CD4-positive, alpha-beta T cell treated with Interferon alpha-2 for 1 hour (primary cell): ENCODE measurements at places on chromosomes 6 and 20.

DNA sequence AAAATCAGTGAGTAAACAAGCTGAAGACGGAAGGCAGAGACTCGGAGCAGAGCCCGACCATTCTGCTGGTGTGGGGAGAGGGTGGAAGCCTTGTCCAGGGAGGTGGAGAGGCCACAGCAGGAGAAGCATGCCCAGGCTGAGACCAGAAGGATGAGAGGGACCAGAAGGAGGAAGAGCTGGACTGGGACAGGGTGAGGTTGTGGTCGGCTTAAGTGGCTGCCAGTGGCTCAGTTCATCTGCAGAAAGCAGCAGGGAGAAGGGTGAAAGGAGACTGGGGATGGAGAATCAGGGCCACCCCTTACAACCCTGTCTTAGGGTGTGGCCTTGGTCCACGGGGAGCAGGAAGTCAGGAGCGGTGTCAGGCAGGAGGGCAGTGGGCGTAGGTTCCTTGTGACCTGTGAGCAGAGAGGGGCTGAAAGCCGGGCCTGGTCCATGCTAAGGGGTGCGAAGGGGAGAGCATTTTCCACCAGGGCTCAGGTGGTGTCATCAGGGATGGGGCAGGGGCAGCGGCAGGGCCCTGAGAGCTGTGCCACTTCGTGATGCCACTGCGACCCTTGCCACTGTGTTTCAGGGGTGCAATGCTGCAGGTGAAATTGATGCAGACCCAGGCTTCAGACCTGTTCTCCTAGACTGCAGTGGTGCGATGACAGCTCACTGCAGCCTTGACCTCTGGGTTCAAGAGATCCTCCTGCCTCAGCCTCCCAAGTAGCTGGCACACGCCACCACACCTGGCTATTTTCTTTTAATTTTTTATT is 81.1 kb downstream of the TTLL2 start:
- DNase-seq: no peak

- peak; percentile 20 for DNase-seq
These were observed 1.3 kb downstream of the RNF146 start for GRCh38 chr6:127267646-127268625.

GRCh38 chr20:11255860-11256259 is 582.1 kb upstream of the JAG1 start:
- no peak for DNase-seq

DNA sequence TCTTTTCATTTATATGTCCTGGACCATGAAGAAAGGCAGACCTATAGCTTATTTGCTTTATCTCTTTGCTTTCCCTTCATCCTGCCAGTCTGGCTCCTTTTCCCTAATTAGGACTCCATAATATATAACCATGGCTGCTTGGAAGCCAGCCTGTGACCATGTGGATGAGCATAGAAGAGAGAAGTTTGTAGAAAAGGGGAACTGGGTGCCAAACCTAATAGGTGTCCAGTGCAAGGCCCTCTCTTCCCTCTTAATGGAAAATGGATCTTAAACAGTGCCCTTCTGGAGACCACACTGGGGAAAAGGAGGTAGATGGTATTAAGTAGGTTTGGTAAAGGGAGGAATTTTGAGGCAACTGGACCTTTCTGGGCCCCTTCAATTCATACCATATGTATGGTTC is 16.7 kb upstream of the OSTM1 start:
- no peak for DNase-seq

DNA sequence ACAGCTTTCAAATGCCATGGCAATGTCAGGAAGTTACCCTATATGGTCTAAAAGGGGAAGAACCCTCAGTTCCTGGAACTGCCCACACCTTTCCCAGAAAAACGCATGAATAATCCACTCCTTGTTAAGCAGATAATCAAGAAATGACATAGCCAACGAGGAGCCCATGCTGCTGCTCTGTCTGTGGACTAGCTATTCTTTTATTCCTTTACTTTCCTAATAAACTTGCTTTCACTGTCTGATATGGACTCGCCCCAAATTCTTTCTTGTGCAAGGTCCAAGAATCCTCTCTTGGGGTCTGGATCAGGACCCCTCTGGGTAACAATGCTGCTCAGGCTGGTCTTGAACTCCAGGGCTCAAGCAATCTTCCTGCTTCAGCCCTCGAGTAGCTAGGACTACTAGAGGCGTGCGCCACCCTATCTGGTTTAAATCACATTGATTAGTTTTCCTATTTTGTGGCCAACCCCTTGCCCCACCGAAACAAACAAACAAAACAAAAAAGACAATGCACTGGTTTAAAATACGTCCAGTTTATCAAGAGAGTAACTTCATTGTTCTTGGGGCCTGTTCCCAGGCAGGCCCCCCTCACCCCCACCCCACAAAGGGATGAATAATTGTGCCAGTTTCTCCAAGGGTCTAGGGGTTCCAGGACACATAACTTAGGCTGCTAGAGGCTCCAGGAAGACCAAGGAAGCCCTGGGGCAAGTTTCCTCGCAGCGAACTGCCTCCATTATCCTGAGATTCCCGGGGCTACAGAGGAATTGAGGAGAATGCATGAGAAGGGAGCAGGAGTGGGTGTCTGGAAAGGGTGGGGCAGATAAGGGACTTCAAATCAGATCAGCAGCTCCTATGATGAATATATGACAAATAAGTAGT is 10.1 kb upstream of the AKAP12 start:
- no peak for DNase-seq

DNA sequence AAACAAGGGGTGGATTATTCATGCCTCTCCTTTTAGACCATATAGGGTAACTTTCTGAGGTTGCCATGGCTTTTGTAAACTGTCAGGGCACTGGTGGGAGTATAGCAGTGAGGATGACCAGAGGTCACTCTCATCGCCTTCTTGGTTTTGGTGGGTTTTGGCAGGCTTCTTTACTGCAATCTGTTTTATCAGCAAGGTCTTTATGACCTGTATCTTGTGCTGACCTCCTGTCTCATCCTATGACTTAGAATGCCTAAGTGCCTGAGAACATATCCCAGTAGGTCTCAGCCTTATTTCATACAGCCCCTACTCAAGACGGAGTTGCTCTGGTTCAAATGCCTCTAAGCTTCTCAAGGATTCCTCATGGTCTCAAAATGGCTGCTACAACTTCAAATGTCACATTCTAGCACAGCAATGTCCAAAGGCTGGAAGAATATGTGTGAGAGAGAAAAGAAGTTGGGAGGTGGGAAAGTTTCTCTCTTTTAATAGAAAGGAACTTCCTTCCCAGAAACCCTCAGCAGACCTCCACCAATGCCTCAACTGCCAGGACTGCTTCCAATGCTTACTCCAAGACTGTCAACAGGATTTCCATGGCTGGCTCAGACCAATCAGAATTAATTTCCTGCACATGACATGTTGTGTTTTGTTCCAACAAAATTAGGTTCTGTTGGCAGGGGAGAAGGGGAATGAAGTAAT is 46.6 kb upstream of the SLC9A8 start:
- DNase-seq: no peak

DNA sequence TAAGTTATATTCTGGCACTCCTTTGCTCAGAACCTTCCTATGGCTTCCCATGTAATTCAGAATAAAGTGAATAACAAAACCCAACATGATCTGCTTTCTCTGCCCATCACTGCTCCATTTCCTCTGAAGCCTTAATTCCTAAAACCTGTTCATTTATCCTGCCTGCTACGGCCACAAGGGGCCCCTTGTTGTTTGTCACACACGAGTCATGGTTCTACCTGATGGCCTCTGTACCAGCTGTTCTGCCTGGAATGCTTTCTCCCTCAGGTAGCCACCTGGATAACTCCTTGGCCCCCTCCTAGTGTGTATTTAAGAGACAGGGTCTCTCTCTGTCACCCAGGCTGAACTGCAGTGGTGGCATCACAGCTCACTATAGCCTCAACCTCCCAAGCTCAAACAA is 26.8 kb downstream of the ERGIC3 start:
- no peak for DNase-seq

DNA sequence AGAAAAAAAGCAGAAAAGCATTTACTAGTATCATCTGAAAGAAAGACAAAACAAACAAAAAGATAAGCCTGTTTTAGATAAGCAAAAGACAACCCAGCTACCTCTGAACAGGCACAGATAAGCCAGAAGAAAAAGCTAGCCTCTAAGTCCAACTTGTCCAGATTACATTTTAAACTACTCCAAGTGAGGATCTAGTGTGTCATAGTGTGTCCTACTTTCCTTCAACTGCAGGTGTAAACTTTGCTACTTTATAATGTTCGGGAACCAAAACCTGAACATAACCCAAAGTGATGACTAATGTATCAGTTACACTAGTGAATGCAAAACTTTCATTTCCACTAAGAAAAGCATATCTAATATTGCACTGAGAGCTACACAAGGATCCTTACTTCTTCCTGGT is 19.5 kb downstream of the ADNP start:
- DNase-seq: no peak

DNA sequence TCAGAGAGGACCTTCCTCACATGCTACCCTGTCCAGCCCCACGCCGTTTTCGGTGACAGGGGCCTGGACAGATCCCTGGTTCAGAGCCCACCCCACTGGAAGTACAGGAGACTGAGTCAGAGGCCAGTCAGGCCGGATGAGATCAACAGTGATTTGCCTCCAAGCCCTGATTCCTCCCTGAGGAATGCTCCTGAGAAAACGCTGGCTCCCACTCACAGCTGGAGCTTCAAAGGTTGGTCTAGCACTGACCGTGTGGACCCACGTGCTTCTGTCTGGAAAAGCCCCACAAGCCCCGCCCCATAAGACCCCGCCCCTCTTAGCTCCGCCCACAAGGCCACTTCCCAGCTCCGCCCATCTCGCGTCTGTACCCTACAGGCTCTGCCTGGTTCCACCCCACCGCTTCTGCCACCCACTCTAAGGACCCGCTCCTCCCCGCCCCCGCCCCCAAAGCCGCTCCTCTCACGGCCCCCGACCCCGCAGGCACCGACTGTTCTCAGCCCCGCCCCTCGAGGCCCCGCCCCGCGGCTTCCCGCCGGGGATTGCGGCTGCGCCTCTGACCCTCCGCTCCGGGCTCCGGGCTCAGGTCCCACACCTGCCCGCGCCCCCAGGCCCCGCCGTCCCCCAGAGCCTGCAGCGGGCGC is 64.9 kb upstream of the BHLHE23 start:
- DNase-seq: peak; percentile 7

DNA sequence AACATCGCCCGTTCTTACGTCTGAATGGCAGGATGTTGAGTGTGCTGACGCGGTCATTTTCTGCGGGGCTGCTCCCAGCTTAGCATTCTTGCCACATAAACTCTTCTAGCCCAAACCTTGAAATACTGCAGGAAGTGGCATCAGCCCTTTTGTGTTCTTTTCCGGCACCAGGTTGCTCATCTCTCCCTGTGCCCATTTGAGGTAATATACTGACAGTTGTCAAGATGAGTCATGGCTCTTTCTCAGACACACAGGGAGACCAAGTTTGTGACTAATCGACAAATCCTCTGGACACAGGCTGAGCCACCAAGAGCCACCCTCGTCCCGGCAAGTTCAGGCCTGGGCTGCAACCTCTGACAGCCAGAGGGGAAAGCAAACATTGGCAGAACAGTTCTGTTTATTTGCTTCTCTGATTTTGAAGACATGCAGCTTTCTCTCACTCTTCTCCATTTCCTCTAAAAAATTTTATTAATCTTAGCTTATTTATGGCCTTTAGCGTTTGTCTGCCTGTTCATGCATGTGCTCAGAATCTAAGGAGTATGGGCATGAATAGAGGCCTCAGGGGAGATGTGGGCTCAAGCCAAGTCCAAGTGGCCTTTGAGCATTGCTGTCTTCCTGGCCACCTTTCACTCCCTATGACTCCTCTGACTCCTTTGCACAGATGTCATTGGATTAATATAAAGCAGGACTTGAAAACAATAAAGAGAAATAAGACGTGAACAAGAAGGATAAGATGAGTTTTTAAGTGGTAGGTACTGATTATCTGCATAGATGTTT is 328.2 kb upstream of the JAG1 start:
- DNase-seq: no peak

GRCh38 chr20:43009532-43009931 is 180.2 kb downstream of the PTPRT start:
- DNase-seq: no peak

DNA sequence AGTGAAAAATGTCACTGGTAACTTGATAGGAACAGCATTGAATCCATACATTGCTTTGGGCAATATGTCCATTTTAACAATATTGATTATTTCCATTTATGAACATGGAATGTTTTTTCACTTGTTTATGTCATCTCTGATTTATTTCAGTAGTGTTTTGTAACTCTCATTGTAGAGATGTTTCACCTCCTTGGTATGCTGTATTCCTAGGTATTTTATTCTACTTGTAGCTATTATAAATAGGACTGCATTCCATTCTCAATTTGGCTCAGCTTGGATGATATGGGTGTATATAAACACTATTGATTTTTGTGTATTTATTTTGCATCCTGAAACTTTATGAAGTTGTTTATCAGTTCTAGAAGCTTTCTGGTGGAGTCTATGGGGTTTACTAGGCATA is 730.3 kb downstream of the DOK5 start:
- no peak for DNase-seq

DNA sequence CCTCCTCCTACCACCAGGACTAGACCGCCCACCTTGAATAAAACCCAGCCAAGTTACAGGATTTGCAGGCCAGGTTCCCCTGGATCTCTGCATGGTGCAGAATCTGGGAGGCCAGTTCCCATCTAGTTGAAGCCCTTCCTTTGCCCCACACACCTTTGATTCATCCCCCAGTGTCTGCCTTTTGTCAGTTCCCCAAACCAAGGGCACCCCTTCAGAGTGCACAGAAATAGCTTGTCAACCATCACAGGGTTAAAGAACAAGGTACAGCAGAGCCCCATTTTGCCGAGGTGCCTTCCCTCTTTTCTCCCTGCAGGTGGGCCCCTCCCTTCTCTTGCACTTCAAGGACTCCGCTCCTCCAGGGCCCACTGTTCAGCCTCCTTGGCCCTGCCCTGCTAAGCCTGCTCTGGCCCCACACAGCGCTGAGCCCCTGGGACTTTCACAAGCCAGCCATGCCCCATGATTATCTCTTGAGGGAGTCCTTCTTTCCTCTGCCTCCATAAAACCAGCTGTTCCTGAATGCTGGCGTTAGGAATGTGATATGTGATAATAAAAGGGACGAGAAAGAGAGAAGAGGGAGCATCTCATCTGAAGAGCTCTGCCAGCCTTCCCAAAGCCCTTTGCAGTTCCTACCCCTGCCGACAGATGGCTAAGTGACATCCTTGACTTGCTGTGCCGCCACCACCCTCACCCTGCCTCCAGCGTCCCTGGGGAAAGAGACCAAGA is 280.3 kb downstream of the CDC5L start:
- peak; percentile 31 for DNase-seq

DNA sequence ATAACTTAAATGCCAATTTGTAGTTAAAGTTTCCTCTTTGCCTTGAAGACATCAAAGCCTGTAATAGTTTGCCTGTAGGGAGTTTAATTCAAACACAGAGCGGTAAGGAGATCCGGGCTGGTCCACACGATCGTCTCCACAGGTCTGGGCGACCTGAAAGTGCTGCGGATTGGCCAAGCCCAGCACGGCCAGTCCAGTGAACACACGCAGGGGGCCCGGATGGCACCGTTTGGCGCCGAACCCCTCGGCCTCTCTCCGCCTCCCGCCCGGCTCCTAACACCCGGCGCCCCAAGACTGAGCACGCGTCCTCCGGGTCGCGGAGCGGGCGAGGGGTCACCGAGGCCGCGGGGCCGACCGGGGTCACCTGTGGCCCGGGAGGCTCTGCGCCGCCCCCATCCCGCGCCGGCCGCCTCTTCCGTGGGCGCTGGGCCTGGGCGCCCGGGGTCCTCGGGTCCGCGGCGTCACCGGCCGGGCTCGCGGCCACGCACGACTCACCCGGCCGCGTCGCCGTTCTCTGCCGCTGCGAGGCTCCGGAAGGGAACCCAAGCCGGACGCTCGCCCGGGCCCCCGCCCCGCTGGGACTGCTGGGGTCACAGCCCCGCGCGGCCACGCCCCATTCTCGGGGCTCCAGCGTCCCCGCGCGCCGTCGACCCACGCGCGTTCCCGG is 481 bp downstream of the SERPINB6 start:
- peak; percentile 69 for DNase-seq
